ENCODE measurements at places on chromosomes 2 and 18.

DNA sequence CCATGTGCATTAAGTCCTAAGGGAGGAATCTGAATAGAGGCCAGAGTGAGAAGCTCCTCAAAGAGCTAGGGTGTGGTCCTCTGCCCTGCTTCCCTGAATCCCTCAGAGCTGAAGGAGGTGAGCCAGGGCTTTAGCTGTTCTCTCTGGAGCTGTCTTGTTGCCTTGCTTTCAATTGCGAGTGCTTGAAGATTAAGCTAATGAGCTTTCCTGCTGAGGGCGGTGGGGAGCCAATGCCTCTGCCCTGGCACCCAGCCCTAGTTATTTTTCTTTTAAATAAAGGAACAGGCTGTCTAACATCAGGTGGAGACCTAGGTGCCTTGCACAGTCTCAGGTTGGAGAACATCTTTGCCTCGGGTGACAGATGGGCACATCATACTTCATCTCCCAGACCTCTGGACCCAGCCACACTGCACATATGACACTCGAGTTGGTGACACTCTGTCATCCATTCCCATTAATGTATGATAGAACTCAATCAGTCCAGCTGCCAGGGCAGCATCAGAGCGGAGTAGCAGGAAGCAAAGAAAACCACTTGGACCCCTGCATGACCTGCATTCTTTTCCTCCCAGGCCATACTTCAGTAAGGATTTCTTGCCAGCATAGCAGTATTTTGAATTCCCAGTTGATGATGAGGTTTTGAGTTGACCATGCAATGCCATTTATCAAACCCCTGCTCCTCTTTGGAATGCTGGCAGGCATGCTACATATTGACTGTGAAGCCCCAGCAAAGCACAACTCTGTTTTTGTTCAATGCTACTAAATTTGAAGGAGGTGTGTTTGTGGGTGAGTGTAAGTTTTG is 292.7 kb downstream of the RNF144A start:
- no peak overlapping the region for H3K4me3 ChIP-seq
- H3K4me1 ChIP-seq: no peaks in the 10 kb centered on the region
- no peaks in the 10 kb centered on the region for H3K27me3 ChIP-seq
- no peak overlapping the region for H3K27ac ChIP-seq
- no peaks in the 10 kb centered on the region for H3K36me3 ChIP-seq

GRCh38 chr2:187429989-187430388 is 18.1 kb downstream of the CALCRL start:
- no peak for DNase-seq
- H3K36me3 ChIP-seq: no peaks in the 10 kb centered on the region
- H3K4me3 ChIP-seq: no peak overlapping the region
- H3K27ac ChIP-seq: no peak overlapping the region
- H3K27me3 ChIP-seq: no peaks in the 10 kb centered on the region

DNA sequence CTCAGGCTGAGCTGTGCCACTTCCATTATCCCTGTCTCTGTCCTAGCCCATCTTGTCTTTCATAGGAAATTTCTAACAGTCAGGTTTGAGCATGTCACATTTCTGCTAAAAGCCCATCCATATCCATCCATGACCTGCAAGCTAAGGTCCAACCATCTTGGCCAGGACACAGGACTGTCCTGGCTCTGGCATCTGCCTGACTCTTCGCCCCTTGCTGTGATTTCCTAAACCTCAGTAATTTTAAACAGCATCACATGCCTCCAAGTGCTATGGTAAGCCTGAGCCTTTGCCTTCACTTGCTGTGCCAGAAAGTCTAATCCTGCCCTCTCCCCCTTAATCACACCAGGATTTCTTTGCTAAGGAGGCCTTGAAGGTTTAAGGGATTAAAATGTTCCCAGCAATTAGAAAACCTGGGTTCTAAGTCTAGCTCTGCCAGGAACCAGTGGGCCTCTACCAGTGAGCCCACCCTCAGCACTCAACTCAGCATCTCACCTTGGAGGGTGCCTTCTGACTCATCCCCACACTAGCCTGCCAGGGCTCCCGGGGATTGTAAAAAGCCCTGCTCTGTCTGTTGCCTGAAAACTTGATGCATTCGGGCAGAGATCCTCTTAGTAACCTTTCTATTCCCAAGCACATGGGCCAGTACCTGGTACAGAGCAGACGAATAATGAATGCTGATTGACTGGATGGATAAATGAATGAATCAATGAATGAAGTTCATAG is 411.0 kb downstream of the LRATD1 start:
- no peak overlapping the region for H3K27ac ChIP-seq
- no peaks in the 10 kb centered on the region for H3K36me3 ChIP-seq
- peaks cover 2% of the 10 kb centered on the region for H3K27me3 ChIP-seq
- no peak for DNase-seq
- H3K4me3 ChIP-seq: no peak overlapping the region
- peaks cover 4% of the 10 kb centered on the region for H3K4me1 ChIP-seq

DNA sequence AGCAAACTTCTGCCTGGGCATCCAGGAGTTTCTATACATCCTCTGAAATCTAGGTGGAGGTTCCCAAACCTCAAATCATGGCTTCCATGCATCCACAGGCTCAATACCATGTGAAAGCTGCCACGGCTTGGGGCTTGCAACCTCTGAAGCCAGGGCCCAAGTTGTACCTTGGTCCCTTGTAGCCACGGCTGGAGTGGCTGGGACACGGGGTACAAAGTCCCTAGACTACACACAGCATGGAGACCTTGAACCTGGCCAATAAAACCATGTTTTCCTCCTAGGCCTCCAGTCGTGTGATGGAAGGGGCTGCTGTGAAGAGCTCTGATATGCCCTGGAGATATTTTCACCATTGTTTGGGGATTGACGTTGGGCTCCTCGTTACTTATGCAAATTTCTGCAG is 43.4 kb upstream of the GALNT13 start:
- no peaks in the 10 kb centered on the region for H3K4me1 ChIP-seq
- H3K36me3 ChIP-seq: no peaks in the 10 kb centered on the region
- no peak overlapping the region for H3K4me3 ChIP-seq
- no peak overlapping the region for H3K27ac ChIP-seq
- DNase-seq: no peak
- H3K27me3 ChIP-seq: no peaks in the 10 kb centered on the region

DNA sequence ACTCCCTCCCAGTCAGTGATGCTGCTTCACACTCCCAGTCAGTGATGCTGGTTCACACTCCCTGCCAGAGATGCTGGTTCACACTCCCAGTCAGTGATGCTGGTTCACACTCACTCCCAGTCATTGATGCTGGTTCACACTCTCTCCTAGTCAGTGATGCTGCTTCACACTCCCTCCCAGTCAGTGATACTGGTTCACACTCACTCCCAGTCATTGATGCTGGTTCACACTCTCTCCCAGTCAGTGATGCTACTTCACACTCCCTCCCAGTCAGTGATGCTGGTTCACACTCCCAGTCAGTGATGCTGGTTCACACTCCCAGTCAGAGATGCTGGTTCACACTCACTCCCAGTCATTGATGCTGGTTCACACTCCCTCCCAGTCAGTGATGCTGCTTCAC is 34.3 kb upstream of the KCNG2 start:
- no peak overlapping the region for H3K27ac ChIP-seq
- H3K4me3 ChIP-seq: no peak overlapping the region
- DNase-seq: no peak
- H3K4me1 ChIP-seq: no peaks in the 10 kb centered on the region
- peaks cover 2% of the 10 kb centered on the region for H3K36me3 ChIP-seq
- H3K27me3 ChIP-seq: peaks cover 2% of the 10 kb centered on the region

GRCh38 chr2:168160897-168161296 is 86.5 kb downstream of the STK39 start:
- H3K27me3 ChIP-seq: no peaks in the 10 kb centered on the region
- peaks cover 24% of the 10 kb centered on the region for H3K4me1 ChIP-seq
- H3K36me3 ChIP-seq: peaks cover 32% of the 10 kb centered on the region
- H3K27ac ChIP-seq: no peak overlapping the region

DNA sequence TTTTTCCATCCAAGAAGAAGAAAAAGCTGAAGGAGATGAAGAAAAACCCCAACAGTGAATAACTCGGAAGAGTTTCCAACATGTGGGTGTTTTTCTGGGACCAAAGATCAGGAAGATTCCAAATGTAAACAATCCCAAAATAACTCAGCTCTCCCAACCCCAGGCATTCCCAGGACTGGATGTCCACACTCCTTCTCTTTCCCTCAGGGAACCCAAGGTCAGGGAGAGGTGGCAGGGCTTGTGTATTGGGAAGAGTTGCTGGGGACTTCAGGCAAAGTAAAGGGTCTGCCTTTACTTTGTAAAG is 268.0 kb downstream of the DYSF start:
- no peaks in the 10 kb centered on the region for H3K4me1 ChIP-seq
- H3K4me3 ChIP-seq: no peak overlapping the region
- no peaks in the 10 kb centered on the region for H3K27me3 ChIP-seq
- no peaks in the 10 kb centered on the region for H3K36me3 ChIP-seq
- DNase-seq: no peak

- no peak within 1 kb of the TSS for H3K4me3 ChIP-seq
- no peak for DNase-seq
- H3K4me1 ChIP-seq: no peaks in the 10 kb centered on the region
- peaks cover 7% of the 10 kb centered on the region for H3K27me3 ChIP-seq
- no peak within 1 kb of the TSS for H3K27ac ChIP-seq
These were observed at the start of gene TTR for GRCh38 chr18:31591628-31592027. Gene TTR (plus strand): TSS chr18:31591877. CDS start chr18:31591903, 26 bp downstream.
